ENCODE measurements at places on chromosomes 1 and 21.

DNA sequence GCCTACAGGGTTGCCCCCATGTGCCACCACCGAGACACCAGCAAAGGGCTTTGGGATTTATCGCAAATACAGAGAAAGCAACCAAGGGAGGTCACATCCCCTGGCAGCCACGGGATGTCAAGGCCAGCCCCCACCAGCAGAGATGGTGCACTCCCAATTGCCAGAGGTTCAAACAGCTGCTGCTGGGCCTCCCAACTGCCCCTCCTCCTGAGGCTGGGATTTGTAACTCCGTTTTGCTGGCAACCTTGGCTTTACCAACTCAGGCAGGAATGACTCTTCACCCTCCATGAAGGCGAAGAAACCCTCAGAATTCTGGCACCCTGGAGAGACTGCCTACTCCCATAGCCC lies 11.6 kb downstream of the TMEM53 start:
- no peak for DNase-seq

DNA sequence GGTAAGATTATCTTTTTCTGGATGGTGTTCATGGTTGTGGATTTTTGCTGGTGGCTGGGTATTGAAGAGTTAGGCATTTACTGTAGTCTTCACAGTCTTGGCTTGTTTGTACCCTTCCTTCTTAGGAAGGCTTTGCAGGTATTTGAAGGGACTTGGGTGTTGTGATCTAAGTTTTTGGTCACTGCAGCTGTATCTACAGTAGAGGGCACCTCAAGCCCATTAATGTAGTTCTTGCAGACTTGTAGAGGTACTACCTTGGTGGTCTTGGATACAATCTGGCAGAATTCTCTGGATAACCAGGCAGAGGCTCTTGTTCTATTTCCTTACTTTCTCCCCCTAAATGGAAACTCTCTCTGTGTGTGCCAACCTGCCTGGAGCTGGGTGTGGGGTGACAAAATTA lies 155.8 kb upstream of the BRINP3 start:
- no peak for DNase-seq

DNA sequence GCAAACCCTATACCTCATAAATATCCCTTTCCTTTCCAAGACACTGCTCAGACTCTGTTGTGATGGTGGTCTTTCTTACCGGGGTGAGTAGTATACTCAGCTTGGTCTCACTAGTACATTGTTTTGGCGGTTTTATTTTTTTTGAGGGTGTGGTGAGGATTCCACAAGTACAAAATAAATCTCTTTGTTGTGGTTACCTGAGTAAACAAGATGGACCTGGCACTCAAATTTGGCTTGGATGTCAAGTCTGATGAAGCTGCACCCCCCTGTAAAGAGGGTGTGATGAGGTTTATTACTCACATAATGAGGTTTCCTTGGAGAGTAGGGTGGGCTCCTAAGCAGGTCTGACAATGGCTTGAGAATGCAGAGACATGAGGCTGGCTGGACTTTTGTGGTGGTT lies 68.2 kb upstream of the KCNJ6 start:
- no peak for DNase-seq

DNA sequence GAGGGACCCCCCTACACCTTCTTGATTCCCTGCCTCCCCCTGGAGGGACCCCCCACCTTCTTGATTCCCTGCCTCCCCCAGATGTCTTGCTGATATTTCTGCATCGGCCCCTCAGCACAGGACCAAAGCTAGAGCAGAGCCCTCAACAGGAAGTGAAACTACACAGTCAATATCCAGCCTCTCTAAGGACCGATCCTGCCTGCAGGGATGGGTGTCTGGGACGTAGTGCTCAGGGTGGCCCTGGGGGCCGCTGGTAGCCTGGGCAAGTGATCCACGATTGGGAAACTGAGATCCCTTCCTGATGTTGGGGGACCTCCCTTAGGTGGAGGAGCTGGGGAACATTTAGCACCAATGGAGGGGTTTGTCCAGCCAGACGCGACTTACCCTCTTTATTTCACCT lies 3.9 kb upstream of the LEFTY2 start:
- no peak for DNase-seq

- no peak for DNase-seq
Measured at GRCh38 chr1:85274969-85275453, 1.4 kb downstream of the BCL10 start.

DNA sequence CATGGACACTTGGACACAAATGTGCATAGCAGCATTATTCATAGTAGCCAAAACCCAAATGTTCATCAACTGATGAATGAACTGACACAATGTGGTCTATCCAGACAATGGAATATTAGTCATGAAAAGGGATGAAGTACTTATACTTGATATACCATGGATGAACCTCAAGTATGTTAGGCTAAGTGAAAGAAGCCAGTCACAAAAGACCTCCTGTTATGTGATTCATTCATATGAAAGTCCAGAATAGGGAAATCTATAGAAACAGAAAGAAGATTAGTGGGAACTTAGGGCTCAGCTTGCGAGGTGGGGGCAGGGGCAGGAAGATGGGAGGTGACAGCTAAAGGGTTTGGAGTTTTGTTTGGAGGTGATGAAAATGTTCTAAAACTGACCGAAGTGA lies 7.4 kb downstream of the KCNE1 start:
- DNase-seq, result no peak

GRCh38 chr1:203442821-203443220 lies 32.8 kb upstream of the PRELP start:
- DNase-seq, result no peak

- peak; percentile 6 for DNase-seq
Measured at GRCh38 chr1:79847700-79848099, 841.2 kb upstream of the ADGRL4 start.

Data from forelimb muscle (tissue), 1 donor.